Adrenal gland (tissue), 19 donors: ENCODE measurements at places on chromosomes 12 and 14. TPM values are rescaled to one million over a fixed set of nuclear protein-coding genes. Genes with fewer than 3 reads are reported as not detected.

DNA sequence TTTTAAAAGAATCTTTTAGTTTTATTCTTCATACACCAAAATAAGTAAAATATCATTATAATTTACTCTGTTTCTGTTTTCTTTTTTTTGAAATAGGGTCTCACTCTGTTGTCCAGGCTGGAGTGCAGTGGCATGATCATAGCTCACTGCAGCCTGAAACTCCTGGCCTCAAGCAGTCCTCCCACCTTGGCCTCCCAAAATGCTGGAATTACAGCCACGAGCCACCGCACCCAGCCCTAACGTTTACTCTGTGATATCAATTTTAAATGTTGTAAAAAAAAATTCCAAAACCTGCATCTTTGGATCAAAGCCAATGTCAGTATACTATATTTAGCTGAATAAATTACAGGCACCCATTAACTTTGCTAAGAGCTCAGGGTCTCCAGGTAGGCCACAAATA, 437.1 kb upstream of the USP15 start:
- no peak overlapping the region for H3K27ac ChIP-seq
- DNase-seq, result no peak
- H3K36me3 ChIP-seq, result no peaks in the 10 kb centered on the region
- no peaks in the 10 kb centered on the region for H3K4me1 ChIP-seq
- no peak overlapping the region for H3K4me3 ChIP-seq
- no peaks in the 10 kb centered on the region for H3K27me3 ChIP-seq

- no peaks in the 10 kb centered on the region for H3K27me3 ChIP-seq
- no peak overlapping the region for H3K4me3 ChIP-seq
- no peak overlapping the region for H3K27ac ChIP-seq
Measured at GRCh38 chr12:15592934-15593333, 196.3 kb downstream of the EPS8 start.

DNA sequence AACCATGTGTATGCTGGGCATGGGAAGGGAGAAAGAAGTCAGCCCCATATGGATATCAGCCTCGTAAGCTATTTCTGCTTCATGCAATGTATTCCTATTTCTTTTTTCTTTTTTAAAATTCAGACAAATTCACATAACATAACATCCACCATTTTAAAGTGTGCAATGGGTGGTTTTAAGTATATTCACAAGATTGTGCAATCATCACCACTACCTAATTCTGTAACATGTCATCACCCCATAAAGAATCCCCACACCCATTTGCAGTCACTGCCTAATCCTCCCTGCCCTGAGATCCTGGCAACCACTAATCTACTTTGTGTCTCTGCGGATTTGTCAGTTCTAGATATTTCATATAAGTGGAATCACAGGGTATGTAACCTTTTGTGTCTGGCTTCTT, 9.5 kb downstream of the POMT2 start:
- H3K4me3 ChIP-seq, result no peak overlapping the region
- no peak overlapping the region for H3K27ac ChIP-seq
- H3K4me1 ChIP-seq, result peaks cover 41% of the 10 kb centered on the region
- H3K36me3 ChIP-seq, result no peaks in the 10 kb centered on the region

PTPN21 gene
- polyA plus RNA-seq, result 5.6 TPM

CLECL1 gene
- polyA plus RNA-seq, result 1.1 TPM
